ENCODE measurements at places on chromosomes 4 and X.

DNA sequence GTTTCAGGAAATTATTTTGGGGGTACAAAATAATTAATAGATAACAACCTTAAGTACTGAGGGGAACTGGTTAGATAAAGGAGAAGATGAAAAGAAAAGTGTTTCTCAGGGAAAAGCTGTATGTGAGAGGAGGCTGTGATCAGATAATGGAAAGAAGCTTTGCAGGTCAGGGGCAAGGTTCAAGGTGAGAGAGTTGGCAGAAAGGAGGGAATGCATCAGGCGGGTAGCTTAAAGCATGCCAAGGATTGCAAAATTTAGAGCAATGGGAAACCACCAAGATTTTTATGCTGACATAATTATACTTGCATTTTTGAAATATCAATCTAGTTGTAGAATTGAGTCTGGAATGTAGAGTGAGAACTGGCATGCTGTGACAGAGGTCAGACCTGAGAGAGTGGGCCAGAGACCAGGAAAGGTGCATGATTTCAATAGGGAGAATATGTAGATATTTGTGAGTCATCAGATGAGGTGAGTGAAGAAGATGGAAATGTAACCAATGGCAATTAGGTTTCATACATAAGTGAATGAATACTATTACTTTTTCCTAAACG, 508.7 kb downstream of the TRIML1 start:
- no peak for DNase-seq

DNA sequence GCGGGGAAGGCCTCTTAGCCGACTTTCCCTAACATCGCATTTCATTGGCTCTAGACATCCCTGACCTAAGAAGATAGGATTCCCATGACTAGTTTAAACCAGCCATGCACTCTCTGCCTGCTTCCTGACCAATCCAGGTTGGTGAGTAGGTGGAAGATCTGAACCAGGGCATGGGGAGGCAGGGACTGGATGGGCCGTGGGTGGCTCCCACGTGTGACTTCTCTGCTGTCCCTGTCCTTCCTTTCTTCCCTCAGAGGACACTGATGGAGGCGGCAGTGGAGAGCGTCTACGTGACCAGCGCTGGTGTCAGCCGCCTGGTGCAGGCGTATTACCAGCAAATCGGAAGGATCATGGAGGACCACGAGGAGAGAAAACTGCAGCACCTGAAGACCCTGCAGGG, 90.7 kb downstream of the EVC start:
- DNase-seq, result no peak

DNA sequence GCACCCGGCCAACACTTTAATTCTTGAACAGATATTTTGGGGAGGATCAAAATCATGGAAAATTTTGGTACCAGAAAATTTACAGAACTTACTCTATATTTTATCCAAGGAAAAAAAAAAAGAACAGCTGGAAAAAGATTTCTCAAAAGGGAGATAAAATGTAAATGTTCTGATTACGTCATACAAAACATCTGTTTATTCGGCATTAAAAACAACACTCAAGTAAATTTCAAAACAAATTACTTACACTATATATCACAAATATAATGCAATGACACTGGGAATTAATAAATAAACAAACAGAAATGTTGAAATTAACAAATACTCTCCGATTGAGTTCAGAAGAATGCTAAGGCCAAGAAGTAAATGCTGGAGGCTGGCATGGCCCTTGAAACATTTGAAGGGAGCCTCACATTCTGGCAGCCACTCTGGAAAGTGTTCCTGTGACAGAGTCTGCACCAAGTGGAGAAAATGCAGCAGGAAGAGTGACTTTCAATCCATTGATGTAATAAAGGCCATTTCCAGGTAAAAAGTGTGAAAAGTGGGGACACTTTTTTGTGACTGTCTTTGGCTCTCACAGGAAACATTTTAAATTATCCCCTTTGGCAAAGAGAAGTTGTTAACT, 486.0 kb upstream of the CTSO start:
- no peak for DNase-seq

DNA sequence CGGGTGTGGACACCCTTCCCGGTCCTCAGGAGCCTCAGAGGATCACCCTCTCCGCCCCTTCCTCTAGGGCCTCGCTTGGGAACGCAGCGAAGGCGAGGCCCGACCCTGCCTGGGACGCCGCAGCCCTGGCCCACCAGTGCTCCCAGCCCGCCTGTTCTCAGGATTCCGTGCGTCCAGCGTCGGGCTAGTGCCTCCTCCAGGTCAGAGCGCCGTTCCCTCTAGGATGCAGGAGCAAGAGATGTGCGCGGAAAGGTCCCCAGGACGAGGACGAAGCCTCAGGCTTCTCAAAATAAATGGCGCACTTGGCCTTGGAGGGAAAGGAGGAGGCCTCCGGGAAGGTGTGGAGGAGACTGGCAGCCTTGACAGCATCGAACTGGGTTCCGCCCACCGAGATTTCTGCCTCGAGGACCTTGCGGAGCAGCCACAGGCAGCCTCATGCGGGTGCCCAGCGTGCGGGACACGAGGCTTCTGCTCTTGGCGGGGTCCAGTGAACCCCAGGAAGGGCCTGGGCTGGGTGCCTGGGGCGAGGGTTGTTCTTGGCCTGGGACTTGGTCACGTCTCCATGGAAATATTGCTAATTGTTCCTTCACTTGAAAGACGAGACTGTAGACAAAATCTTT, 35.1 kb downstream of the PITX2 start:
- no peak for DNase-seq

DNA sequence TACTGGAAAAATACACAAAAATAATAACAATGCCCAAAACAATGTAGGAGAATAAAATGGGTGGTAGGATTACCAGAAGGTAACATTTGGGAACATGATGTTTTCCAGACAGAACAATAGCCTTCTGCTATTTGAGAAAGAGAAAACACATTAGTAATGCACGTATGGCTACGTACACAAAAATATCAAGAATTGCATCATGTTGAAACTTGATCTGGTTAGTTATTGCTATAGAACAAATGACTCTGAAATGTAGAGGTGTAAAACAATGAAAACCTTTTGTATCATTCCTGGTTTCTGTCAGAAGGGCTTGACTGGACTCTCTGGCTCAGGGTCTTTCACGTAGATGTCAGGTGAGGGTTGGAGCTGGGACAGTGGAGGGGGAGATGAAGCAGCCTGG, 1040.0 kb downstream of the FAT4 start:
- DNase-seq, result no peak

DNA sequence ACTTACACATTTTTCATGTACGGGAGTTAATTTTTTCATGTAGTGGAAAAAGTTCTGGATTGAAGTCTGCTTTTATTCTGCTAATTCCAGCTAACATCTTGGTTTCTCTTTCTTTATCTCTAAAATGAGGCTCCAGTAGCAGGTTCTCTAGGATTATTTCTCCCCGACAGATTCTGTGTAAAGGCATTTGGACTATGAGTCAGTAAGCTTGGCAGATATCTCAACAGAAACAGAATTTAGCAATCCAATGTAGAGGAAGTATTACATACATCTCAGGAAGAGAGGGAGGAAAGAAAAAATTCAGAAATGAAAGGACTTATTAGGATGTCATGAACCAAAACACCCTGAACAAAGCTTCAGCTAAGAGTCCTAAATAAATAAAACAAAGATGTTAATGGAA, 1682.3 kb upstream of the TENM3 start:
- DNase-seq, result no peak

- DNase-seq, result no peak
Observed at GRCh38 chrX:72573158-72573511, 492 bp upstream of the HDAC8 start.

GRCh38 chr4:122668241-122668640, 47.4 kb upstream of the IL21 start:
- no peak for DNase-seq

Data from hematopoietic multipotent progenitor cell treated with erythropoietin and hydrocortisone succinate and interleukin-3 and kit ligand, for 8 days (in vitro differentiated cells).